Small intestine (tissue), 16 donors: ENCODE measurements at places on chromosomes 11 and 22. TPM values are rescaled to one million over a fixed set of nuclear protein-coding genes. Genes with fewer than 3 reads are reported as not detected.

OR52H1 gene
- polyA plus RNA-seq, result not detected

PAMR1 gene
- polyA plus RNA-seq, result 1.4 TPM

MRGPRX3 gene
- not detected for polyA plus RNA-seq

DNA sequence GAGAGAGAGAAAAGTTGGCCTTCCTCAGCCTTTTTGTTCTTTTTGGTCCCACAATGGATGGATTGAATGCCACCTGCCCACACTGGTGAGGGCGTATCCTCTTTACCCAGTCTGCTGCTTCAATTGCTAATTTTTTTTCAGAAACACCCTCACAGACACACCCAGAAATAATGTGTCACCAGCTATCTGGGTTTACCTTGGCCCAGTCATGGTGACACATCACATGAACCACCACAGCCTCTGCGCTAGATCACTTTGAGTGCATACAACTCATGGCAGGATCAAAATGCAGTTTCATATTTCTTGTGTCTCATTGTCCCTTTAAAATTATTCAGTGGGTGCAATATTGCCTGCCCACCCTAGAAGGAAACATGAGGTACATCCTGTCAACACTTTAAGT, 63.3 kb downstream of the ADAMTS15 start:
- no peak overlapping the region for H3K27ac ChIP-seq
- no peaks in the 10 kb centered on the region for H3K36me3 ChIP-seq
- no peaks in the 10 kb centered on the region for H3K27me3 ChIP-seq
- DNase-seq, result no peak

DNA sequence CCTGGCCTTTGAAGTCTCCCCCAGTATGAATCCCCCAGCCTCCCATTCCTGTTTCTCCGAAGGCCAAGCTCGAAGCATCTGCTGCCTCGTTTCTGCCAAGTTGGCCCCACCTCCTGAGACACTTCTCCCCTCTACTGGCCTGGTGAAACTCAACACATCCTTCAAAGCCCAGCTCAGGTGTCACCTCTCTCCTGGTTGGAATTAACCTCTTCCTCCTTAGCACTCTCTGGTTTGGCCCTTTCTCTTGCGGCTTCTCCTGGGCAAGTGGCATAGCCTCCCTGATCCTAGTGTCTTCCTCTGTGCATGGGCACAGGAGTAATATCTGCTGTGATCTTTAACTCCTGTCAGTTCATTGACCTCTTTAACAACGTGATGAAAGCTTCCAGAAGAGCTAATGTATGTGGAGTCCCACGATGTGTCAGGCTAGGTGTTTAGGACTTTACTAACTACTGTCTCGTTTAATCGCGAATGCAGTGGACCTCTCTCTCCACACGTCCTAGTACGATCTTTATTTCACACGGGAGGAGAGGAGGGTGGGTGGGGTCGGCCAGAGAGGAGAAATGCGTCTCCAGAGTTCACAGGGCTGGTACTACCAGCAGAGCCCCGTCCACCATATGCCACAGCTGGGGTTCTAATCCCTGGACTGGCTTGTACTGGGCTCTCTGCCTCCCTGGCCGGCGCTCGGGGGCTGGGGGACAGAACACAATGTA, 826 bp upstream of the PTPRJ start:
- H3K27me3 ChIP-seq, result no peaks in the 10 kb centered on the region
- no peak overlapping the region for H3K27ac ChIP-seq
- H3K4me1 ChIP-seq, result peaks cover 3% of the 10 kb centered on the region
- peak overlapping the region; percentile 61 for H3K4me3 ChIP-seq
- DNase-seq, result peak; percentile 72
- peaks cover 5% of the 10 kb centered on the region for H3K36me3 ChIP-seq

DNA sequence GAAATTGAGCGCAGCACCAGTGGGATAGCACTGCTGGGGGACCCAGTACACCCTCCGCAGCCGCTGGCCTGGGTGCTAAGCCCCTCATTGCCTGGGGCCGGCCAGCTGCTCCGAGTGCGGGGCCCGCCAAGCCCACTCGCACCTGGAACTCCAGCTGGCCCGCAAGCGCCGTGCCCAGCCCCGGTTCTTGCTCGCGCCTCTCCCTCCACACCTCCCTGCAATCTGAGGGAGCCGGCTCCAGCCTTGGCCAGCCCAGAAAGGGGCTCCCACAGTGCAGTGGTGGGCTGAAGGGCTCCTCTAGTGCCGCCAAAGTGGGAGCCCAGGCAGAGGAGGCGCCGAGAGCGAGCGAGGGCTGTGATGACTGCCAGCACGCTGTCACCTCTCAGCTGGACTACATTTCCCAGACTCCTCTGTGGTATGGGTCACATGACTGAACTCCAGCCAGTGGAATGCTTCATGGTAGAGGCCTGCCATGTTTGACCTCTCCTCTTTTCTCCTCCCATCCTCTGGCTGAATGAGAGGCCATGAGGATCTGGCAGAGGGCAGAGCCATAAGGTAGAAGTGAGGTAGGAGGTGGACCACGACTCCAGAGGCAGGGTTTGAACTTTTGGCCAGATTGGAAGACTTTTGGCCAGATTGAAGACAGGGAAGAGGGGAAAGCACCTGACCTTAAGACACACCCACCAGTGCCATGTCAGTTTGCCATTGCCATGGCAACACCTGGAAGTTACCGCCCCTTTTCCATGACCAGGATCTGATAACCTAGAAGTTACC, 6.2 kb downstream of the MRGPRD start:
- H3K27ac ChIP-seq, result no peak overlapping the region
- no peaks in the 10 kb centered on the region for H3K4me1 ChIP-seq
- H3K4me3 ChIP-seq, result no peak overlapping the region
- H3K36me3 ChIP-seq, result no peaks in the 10 kb centered on the region

DNA sequence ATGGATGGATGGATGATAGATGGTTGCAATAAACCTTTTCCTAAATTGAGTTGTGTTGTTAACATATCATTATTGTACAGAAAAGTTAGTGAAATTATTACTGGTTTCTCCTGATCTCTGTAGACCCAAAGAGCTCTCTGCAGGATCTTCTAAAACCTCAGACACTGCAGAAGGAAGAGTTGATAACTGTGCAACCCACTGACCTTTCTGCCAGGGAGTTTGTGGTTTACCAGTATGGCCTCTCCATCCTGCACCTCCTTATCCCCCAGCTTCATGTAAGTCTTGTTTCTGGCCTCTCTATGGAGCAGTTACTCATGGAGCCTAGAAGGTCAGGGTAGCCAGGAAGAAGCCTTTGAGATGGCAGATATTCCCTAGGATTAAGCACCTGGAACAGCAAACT, 45.6 kb downstream of the BTG4 start:
- DNase-seq, result no peak
- no peaks in the 10 kb centered on the region for H3K27me3 ChIP-seq
